ENCODE measurements at places on chromosomes 1 and 21.

- DNase-seq, result no peak
Observed at GRCh38 chr1:200237066-200237465, 172.8 kb downstream of the ZNF281 start.

DNA sequence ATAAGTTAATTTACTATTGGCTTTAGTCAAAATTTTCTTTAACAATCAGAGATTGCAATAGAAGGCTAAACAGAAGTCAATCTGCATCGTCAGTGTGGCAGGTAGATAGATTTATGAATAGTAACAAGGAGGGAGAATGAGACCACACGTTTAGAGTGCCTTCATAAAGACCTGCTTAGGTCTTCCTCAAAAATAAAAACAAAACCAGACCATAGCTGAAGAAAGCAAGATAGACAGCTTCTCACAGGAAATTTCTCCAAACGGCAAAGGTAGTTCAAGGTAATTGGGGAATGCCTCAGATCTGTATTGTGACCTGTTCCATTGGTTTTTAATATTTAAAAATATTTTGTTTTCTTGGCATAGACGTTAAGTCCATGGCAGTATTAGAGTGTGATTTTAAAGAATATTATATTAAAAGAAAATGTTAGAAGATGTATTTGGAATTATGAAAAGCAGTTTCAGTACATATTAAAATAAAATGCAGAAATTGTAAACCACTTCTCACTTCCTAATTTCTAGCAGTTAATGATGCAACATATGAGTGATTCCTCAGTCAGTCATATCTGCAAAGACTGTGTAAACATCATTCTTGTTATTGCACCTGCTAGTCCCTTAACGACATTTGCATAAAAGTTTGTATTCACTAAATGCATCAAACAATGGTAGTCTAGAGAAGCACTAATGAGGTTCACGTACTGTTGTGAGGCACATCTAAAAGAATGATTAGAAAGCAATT, 278.0 kb downstream of the HLX start:
- no peak for DNase-seq

DNA sequence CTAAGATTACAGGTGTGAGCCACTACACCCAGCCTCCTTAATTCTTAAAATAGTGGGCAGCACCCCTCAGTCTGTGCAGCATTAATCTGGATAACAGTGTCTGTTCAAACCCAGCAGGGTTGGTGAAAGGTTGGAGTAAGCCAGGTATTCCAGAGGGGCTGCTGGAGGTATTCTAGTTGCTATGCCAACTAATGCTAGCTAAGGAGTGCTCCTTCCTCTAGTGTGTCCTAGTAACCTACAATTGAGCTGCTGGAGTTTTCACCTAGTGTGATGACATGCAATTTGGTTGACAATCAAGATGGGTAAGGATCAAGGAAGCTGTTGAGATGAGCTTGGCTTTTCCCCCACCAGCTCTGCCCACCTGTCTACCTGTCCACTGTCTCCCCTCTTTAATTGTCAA, 100.2 kb upstream of the IPO9 start:
- DNase-seq, result no peak

GRCh38 chr1:205879974-205880373, 30.0 kb upstream of the PM20D1 start:
- DNase-seq, result no peak

- DNase-seq, result no peak
Observed at GRCh38 chr1:174913225-174913903, 86.4 kb upstream of the CACYBP start.

- no peak for DNase-seq
Observed at GRCh38 chr1:151881479-151881878, 27.8 kb downstream of the THEM4 start.

DNA sequence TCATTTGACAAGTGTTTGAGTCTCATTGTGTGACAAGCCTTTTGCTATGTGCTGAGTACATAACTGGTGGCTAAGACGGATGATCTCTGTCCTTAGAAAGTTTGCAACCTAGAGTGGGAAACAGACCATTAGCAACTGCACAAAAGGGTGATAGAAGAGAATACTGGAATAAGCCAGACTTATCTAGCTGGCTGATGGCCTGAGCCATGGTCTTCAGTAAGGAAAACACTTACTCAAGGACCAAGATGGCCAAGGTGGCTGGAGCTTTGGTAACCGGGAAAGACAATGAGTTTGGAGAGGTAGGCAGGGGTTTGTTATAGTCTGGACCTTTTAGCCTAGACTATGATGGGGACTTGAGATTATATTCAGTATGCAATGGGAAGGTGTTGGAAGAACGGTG, 1.6 kb upstream of the TAF12 start:
- no peak for DNase-seq

GRCh38 chr21:42223826-42224575, 5.1 kb downstream of the ABCG1 start:
- no peak for DNase-seq

DNA sequence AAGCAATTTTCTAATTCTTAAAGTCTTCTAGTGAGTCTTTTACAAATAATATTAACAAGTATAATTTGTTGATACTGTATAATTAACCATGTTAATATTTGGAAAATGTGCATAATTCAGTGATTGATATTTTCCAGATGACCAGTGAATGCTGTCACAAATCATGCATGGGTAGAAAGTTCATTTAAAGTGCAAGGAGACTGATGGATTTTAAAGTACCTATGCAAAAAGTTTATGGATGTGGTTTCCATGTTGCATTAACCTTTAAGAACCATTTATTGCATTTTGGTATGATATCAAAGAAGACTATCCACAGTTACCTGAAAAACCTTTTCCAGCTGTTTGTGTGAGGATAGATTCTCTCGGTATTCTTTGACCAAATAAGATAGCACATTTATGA, 23.2 kb downstream of the CDC73 start:
- no peak for DNase-seq

DNA sequence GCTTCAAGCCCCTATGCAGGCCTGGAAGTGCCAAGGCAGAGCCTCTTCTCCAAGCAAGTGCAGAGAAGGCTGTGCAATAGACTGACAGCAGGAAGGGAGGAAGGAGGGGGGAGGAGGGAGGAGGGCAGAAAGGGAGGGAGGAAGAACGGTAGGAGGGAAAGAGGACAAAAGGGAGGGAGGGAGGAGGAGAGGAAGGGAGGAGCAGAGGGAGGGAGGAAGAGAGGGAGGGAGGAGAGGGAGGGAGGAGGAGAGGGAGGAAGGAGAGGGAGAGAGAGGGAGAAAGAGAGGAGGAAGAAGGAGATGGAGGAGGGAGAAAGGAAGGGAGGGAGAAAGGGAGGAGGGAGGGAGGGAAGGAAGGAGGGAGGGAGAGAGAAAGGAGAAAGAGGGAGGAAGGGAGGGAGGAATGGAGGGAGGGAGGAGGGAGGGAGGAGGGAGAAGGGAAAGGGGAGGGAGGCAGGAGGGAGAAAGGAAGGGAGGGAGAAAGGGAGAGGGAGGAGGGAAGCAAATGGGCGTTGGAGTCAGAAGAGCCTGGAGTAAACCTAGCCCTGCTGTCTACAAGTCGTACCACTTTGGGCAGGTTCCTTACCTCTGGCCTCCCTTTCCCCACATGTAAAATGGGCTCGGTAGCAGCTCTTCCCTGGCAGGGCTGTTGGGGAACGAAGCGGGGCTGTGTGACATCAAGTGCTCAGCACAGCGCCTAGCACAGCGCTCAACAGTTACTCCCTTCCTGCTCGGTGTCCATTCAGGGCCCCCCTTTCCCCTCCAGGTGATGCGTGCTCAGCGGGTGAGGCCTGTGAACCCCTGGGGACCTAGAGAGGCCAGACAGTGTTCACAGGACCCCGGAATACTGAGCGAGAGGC, 244.6 kb downstream of the NPHP4 start:
- no peak for DNase-seq

DNA sequence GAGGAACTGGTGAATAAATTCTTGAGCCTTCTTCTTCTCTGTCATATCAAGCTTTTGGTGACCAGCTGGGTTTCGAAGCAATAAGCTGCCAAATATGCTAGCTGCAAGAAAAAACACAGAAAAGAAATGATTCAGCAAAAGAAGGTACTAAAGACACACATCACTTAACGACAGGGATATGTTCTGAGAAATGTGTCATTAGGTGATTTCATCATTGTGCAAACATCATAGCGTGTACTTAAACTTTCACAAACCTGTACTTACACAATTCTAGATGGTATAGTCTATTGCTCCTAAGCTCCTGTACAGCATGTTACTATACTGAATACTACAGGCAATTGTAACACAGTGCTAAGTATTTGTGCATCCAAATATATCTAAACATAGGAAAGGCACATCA, 2.9 kb upstream of the MTF1 start:
- DNase-seq, result no peak
